ENCODE measurements at places on chromosomes 1 and 21.

DNA sequence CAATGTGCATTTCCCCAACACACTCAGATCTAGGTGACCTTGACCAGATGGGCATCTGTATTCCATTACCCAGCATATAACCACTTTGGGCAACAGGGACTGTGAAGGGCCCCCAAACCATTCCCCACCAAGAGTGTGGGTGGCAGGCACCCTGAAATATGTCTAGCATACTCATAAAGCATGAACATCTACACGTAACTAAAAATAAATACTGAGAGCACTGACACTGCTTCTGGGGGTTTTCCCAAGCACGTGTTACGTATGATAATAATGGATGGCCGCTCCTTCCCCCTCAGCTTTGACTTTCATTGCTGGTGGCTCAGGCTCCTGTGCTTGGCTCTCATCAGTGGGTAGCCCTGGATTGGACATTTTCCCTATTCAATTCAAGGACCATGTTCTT, 39.1 kb downstream of the IGSF3 start:
- DNase-seq = no peak

- no peak for DNase-seq
Observed at GRCh38 chr1:205907794-205908193, 35.5 kb downstream of the SLC26A9 start.

GRCh38 chr1:194476872-194477271, 1290.5 kb upstream of the B3GALT2 start:
- DNase-seq = no peak

DNA sequence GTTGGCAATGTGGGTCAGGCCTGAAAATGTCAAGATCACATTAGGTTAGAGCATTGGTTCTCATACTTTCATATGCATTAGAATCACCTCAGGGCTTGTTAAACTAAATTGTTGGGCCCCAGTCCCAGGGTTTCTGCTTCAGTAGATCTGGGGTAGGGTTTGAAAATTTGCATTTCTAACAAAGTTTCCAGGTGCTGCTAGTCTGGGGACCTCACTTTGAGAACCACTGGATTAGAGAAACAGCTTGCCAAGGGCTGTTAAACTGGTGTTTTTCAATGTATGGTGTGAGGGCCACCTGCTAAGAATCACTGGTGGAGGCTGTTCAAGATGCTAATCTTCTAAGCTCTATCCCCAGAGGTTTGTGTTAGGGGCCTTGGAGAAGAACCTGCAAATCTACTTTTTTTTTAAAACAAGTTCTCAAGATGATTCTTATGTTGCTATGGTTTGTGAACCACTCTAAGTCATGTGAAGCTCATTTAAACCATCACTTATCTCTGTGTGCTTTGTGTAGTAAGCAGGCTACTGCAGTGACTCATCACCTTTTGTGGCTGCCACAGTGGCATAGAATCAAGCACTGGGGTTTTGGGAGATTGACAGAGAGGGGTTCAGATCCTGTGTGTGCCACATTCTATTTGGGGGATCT, 152.2 kb downstream of the S1PR1 start:
- DNase-seq = no peak

GRCh38 chr1:194174528-194174927, 988.1 kb upstream of the B3GALT2 start:
- DNase-seq = no peak

DNA sequence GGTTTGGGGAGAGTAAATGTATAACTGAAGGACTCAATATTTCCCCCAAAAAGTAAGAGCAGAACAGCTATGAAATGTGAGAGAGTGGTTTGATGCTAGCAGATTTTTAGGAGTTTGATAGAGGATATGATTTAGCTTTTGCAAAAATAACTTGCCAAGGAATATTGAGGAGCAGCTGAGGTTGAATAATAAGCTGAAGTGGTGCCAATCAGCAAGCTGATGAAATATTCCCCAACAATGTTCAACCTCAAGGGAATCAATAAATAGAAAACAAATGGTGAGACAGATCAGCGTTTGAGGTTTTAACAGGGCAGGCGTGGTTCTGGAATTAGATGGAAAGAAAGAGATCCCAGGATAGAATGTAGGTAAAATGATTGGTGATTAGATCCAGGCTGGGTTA, 413.4 kb upstream of the ADAMTS5 start:
- no peak for DNase-seq

Measured in cerebellum (tissue), 4 donors.